Breast epithelium (tissue), 4 donors: ENCODE measurements at places on chromosomes 7 and 10.

DNA sequence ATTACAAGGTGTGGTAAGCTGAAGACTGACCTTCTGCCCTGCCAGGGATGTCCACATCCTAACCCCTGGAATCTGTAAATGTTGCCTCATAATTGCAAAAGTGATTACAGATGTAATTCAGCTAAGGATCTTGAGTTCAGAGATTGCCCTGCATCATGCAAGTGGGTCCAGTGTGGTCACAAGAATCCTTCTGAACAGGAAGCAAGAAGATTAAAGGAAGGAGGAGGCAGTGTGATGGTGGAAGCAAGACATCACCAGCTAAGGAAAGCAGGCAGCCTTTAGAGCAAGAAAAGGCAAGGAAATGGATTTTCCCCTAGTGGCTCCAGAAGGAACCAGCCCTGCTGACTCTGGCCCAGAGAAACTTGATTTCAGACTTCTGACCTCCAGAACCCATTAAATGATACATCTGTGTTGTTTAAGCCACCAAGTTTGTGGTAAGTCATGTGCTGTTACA lies 78.1 kb downstream of the USP6NL start:
- no peak for DNase-seq

GRCh38 chr7:126750207-126750911 lies 502.4 kb downstream of the GRM8 start:
- no peak for DNase-seq

DNA sequence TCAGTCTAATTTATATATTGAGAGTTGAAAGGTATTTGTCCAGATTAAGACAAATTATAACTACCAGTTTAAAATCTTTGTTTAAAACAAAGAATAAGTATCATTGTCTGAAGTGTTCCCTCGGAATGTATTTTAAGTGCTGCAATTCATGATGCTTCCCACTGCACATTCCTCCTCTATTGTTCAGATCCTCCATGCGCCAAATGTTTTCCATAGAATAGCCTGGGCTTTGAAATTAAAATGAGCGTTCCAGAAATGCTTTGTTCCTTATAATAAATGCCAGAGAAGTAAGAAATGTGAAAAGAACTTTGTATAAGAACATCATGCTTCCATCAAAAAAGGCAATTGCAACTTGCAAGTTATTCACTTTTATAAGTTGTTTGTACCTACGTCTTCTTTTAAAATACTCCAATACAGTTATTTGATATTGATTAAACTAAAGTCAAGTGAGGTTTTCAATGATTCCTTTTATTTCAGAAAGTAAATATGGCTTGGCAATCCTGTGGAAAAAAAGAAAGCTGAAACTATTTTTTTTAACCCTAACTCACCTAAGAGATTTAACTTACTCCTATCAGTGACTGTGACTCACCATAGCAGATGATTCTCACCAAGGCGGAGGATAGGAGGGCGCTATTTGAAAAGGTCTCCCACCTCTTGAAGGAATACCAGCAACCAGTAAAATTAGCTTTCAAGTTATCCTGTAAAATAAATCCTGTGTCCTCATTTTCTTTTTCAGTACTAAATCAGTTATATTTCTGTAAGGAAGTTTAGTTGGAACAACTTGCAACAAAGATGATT lies 85.8 kb downstream of the CTNNA3 start:
- DNase-seq = no peak

DNA sequence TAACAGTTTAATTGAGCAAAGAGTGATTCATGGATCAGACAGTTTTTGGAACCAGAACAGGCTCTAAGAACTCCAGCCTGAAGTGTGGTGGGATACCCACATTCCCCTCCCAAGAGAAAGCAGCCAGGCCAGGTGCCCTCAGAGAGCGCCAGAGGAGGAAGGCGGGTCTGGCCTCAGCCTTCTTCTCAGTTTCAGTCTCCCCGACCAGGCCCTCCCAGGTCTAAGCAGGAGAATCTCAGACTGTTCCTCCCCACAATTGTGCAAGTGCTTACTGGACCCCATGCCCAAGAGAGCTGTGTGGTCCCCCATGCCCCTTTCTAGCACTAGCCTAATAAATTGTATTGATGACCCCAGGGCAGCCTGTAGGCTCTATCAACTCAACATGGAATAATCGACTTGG lies 25.6 kb downstream of the PPIF start:
- no peak for DNase-seq

DNA sequence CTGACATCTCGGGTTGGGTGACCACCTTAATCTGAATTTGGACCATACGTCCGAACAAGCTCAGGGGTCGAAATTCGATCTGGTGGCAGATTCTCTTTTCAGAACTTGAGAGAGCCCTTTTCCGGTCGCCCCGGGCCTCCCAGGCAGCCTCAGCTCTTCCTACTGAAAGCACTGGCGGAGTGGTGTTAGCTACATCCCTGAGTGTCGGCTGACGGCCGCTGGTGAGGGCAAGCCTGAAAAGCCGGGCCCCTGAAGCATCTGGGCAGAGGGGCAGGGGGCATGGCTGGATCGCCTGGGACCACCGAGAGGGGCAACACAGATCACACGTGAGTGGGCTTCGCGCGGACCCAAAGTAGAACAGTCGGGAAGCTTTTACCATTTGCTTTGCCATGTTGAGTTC lies 116.1 kb downstream of the SMURF1 start:
- no peak for DNase-seq

DNA sequence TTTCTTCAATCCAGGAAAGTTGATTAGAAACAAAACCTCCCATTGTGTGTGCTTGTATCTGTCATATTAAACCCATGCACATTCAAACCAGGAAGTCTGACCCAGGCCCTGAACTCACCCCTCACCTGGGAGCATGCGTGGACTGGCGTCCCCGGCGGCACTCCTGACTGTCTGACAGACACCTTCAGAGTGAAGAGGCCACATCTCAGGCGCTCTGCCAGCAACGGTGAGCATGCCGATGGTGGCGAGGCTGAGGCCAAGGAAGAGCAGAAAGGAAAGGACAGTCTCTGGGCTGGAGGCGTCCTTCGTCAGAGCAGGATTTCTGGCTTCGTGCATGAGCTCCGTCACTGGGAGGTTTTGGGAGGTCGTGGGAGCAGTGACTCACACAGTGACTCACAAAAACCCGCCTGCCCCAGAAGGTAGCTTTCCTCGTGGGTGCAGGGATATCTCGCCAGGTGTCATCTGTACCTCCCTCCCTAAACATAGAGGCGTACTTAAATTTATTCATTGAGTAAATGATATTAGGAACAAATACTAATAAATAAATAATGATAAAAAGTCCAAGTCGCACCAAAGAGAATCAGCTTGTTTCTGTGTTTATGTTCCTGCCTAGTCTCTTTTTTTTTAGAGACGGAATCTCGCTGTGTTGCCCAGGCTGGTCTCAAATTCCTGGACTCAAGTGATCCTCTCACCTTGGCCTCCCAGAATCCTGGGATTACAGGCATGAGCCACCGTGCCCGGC lies 13.5 kb downstream of the IQCE start:
- DNase-seq = no peak

- DNase-seq = no peak
These were observed 44.8 kb downstream of the HDAC9 start for GRCh38 chr7:18540396-18540795.

DNA sequence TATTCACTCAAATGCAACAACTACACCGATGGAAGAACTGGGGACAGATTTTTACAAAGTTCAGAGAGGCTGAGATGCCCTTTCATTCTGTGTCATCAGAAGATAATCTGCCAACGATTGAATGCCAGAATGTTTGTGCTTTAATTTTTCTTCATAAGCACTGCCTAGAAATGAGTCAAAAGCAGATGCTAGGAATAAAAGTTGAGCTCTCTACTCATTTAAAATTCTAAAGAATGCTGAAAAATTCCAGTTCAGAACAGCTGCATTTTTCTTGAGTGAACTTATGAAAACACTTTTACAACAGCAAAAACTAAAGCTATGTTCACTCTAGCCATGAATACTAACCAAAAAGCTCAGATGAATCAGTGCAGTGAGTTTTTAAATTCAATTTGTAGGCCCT lies 22.3 kb upstream of the FAM133B start:
- DNase-seq = no peak

- no peak for DNase-seq
These were observed 355.0 kb downstream of the DNAJB6 start for GRCh38 chr7:157691586-157692459.

- no peak for DNase-seq
These were observed 321.1 kb upstream of the NPVF start for GRCh38 chr7:25549271-25549921.

DNA sequence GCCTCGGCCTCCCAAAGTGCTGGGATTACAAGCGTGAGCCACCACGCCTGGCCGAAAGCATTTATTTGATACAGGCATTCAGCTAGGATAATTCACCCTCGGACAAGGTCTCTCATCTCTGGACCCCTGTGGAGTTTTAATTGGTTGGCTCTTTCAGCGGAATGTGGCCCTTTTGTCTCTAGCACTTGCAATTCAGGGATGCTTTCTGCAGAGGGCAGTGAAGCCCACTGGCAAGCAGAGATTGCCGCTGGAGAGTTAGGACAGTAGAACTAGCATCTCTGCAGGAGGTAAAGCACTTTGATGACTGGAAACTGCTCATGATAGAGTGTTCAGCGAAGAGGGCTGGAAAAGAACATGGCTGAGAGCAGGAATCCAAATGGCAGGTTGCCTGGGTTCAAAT lies 62.0 kb downstream of the SUFU start:
- DNase-seq = no peak

- no peak for DNase-seq
These were observed 397.8 kb downstream of the AUTS2 start for GRCh38 chr7:69996121-69996520.

GRCh38 chr10:43673471-43673870 lies 24.8 kb upstream of the ZNF32 start:
- no peak for DNase-seq

- DNase-seq = no peak
These were observed 52.1 kb upstream of the ZNF438 start for GRCh38 chr10:31083765-31084184.

DNA sequence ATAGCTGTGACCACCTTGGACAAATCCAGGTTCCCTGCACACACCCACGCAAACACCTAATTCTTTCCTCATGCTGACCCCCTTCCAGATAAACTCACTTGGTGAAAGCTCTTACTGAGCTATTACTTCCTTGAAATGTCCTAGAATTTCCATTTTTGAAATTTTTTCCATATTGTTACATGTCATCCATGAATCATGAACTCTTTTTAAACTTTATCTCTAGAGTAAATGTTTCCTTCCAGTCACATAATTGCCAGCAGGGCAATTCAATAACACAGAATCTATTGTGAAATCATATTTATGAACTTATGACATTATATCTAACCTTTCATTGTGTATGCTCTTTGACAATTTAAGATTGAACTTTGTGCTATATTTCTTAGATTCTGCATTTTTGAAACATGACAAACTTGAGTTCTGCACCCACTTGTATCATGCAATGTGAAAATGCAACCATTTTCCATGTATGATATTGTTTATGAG lies 26.8 kb upstream of the FGL2 start:
- no peak for DNase-seq

- DNase-seq = no peak
These were observed 230.4 kb upstream of the BMPER start for GRCh38 chr7:33674804-33675411.

GRCh38 chr7:47071866-47072265 lies 510.0 kb downstream of the TNS3 start:
- DNase-seq = no peak

DNA sequence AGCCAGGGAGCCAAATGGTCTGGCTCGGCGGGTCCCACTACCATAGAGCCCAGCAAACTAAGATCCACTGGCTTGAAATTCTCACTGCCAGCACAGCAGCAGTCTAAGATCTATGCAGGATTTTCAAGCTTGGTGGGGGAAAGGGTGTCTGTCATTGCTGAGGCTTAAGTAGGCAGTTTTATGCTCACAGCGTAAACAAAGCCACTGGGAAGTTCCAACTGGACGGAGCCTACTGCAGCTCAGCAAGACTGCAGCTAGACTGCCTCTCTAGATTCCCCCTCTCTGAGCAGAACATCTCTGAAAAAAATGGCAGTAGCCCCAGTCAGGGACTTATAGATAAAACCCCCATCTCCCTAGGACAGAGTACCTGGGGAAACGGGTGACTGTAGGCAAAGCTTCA lies 277.6 kb upstream of the PHF14 start:
- no peak for DNase-seq

GRCh38 chr10:93604146-93604545 lies 3.1 kb upstream of the RBP4 start:
- no peak for DNase-seq

DNA sequence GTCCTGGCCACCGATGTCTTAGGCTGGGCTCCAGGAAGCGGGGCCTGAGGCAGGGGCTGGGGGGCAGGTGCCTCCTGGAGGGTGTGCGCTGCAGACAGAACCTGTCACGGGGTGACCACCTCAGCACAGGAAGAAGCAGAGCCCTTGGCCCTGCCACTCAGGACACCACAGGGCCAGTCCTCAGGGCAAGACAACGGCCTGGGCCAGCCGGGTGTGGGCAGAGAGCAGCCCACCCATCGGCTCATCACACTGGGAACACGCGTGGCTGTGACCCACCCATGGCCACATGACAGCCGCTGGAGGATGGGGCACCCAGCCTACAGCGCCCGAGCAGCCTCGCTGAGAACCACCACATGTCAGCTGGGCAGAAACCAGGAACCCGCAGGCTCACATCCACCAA lies 5.9 kb upstream of the DIP2C start:
- no peak for DNase-seq

GRCh38 chr7:36084485-36085091 lies 68.5 kb upstream of the EEPD1 start:
- no peak for DNase-seq

DNA sequence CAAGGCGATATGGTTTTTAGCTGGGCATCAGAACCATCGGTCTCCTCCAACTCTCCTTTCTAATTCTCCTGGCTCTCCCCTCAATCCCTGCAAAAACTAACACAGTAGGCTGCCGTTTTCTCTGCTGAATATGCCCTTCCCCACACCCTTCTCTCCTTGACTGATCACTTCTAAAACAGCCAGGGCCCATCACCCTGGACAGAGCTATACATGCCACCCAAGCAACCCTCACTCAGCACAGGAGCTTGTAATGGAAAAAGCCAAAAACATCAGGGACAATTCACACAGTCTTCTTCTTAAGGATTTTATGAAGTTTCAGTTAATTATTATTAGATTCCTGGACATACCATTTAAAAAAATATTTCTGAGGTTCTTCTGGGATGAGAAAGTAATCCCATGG lies 61.5 kb downstream of the PIK3AP1 start:
- no peak for DNase-seq

GRCh38 chr10:79133416-79133815 lies 64.7 kb downstream of the ZMIZ1 start:
- no peak for DNase-seq

GRCh38 chr10:5094265-5095205 lies at the start of gene AKR1C3:
TSS of gene AKR1C3 (plus strand) at chr10:5094414. CDS start at chr10:5094445, 31 bp downstream.
- DNase-seq = no peak

DNA sequence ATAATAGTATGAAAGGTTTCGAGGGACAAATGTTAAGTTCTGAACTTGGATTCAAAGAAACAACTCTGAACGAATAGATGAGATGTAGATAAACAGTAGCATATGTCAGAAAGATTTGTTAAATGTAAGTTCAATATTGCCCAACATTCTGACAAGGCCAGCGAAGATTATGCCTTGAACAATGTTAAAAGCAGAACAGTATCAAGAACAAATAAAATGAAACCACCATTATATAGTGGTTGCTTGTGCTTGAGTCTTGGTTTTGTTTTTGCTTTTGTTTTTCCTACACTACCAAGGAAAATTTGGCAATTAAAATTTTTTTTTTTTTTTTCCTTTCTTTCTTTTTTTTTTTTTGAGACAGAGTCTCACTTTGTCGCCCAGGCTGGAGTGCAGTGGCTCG lies 66.4 kb downstream of the PLXDC2 start:
- DNase-seq = no peak

- no peak for DNase-seq
These were observed 78.7 kb upstream of the MSRB2 start for GRCh38 chr10:23016636-23017035.
